ENCODE measurements at places on chromosomes 5 and 9.

DNA sequence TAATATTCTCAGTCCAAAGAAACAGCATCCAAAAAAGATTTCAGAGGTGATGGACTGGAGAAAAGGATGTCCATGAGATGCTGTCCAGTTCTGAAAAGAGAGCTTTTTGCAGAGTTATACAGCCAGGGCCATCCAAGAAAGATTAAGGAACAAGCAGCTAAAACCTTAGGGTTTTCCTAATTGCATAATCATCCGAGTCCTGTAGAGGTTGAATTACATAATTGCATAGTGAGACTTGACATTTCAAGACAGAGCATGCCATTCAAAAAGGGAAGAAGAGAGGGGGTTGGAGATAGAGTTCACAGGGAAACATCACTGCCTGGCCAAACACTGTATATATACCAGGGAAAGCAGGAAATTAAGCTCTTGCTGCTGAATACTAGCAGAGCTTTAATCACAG, 1729.2 kb upstream of the WWC1 start:
- DNase-seq: no peak

GRCh38 chr9:117744856-117745389, 40.7 kb downstream of the TLR4 start:
- no peak for DNase-seq

GRCh38 chr9:33623658-33624586, 99.9 kb downstream of the ANKRD18B start:
- peak; percentile 63 for DNase-seq

DNA sequence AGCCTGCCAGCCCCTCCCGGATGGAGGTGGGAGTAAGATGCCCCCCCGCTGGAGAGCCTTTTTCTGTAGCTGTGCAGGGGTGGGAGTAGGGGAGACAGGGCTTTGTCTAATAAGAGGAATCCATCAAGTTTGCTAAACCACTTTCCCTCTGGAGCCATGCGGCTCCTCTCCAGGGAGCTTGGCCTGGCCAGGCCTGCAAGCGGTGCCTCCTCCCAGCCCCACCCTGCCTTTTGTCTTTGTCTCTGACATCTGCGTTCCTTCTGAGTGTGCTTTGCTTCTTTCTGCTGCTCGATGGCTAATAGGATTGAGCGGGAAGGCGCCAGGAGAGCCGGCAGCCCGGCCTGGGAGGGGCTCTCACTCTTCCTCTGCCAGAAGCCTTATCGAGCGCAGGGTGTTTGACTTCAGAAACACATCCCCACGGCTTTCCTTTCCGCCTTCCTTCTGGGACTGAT, 26.7 kb upstream of the FCN1 start:
- DNase-seq: no peak

GRCh38 chr9:109708451-109708945, 71.5 kb upstream of the PALM2AKAP2 start:
- DNase-seq: no peak

GRCh38 chr5:14932902-14933469, 61.4 kb upstream of the ANKH start:
- DNase-seq: no peak

GRCh38 chr5:1161108-1161832, 40.1 kb upstream of the SLC6A19 start:
- no peak for DNase-seq

DNA sequence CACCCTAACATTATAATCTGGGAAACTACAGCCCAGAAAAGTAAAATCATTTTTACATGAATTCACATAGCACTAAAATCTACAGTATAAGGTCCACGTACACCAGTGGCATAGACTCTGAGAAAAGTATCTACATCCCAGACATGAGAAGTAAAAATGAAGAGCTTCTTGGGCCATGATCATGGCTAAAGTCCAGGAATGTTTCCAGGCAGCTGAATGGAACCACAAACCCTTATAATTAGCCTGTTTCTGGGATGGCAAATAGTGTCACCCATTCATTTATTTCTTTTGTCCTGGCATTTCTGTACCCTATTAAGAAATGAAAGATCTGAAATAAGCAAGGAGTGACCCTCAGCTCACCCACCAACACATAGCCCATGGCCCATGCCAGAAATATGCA, 217.9 kb downstream of the SPOCK1 start:
- no peak for DNase-seq

DNA sequence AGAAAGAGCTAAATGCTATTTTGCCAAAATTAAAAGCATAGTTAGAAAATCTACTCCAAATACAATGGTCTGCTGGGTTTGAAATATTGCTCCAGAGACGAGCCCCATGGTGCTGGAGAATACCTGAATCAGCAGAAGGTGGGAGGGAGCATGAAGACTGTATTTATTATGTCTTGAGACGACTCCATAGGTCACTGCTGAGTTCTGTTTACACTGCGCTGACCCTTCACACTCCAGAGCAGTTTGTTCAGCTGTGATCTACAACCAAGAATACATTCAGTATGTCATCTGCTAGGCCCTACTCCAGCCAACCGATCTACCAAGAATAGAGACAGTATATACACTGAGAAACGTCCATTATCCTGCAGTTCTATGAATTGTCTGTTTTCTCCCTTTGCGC, 150.5 kb downstream of the TLE1 start:
- no peak for DNase-seq

DNA sequence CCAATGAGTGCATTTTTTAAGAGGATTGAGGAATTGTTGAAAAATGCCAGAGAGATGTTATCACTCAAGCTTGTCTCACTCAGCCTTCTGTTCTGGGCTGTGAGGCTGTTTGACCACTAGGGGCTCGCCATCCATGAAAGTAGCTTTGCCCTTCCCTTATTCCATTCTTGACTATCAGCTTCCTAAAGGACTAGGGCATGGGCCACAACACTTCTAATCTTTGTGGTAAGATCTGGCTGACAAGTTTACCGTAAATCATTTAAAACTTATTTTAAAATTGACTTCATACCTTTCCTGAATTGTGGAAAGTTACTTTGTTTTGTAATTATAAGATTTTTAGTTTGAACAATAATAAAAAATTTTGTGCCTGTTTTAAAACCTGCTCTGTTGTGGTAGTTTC, 49.5 kb downstream of the TJP2 start:
- no peak for DNase-seq

- no peak for DNase-seq
Observed at GRCh38 chr9:15697446-15697851, 144.6 kb downstream of the CCDC171 start.

GRCh38 chr9:82149501-82149946, 161.0 kb downstream of the SPATA31D1 start:
- DNase-seq: no peak

DNA sequence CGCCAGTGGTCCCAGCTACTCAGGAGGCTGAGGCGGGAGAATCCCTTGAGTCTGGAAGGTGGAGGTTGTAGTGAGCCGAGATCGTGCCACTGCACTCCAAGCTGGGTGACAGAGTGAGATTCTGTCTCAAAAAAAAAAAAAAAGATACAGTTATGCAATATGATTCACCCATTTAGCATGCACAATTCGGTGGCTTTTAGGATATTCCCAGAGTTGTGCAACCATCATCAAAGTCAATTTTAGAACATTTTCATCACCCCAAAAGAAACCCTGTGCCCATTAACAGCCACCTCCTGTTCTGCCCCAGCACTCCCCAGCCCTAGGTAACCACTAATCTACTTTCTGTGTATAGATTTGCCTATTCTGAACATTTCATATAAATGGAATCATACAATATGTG, 4.3 kb upstream of the DHFR start:
- DNase-seq: no peak

DNA sequence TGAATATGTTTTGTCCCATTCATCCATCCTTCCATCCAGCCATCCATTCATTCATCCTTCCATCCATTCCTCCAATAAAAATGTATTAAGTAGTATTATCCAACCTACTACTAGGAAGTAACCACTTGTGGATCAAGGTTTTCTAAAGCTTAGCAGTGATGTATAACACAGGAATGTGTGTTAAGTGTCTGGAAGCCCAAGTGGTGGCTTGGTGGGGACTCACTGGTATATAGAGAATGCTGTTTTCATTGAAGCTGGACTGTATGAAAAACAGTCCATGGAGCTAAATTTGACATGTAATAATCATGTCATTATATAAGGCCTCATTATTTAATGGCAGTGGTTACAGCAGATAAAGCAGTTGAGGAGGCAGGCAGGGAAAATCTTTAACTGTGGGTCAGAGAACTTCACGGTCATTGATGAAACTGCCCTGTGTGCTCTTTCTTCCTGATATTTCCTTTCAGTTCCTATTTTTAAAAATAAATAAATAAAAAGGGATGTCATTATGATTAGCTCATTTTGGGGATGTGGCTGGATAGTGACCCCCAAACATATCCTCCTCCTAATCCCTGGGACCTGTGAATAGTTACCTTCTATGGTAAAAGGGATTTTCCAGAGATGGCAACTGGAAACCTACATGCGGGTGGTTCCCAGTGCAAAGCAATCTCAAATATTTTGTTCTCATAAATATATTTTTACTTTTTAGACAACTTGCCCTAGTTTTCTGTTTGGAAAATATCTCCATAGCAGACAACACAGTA, 82.3 kb downstream of the DAPK1 start:
- DNase-seq: no peak

DNA sequence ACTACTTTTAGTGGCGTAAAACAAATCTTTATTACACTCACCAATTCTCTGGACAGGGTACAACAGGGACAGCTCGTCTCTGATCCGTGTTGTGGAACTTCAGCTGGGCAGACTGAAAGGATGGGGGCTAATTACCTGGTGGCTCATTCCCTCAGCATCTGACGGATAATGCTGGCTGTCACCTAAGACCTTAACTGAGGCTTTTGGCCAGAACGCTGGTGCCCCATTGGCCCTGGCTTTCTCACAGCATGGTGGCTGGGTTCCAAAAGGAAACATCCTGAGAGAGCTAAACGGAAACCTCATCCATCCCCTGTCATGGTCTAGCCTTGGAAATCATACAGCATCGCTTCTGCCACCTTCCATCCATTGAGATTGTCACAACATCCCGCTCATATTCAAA, 62.9 kb downstream of the RAI14 start:
- no peak for DNase-seq

- DNase-seq: no peak
Observed at GRCh38 chr5:176389135-176390123, 878 bp downstream of the HIGD2A start.

DNA sequence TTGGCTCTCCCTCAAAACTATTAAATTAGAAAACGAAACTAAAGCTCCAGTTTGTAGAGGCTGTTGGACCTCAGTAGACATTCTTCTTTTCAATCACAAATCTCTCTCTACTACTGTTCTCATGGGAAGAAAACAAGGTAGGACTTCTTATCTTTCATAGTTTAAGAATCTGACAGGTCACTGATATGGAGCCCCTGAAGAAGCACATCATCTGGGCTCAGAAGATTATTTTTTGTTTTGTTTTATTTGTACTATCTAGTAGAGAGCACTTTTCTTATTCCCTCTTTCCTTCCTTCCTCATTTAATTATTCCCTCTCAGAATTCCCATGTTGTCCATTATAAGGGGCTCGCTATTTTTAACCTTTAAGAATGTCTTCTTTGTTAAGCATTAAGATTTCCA, 26.3 kb downstream of the STARD4 start:
- DNase-seq: no peak

DNA sequence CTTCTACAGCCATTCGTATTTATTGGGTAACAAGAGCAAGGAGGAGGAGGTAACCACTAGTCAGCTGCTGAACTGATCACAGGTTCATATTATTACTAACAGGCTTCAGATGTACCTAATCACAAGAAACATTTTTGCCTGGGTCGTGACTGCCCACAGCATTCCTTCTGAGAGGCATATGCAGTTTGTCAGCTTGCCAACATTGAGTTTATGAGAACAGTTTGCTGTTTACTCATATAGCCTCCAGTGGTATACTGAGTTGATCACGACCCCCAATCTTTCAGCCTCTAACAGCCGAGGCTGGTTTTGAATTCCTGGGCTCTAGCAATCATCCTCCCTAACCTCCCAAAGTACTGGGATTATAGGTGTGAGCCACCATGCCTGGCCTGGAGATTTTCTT, 693.6 kb downstream of the TLE1 start:
- no peak for DNase-seq

DNA sequence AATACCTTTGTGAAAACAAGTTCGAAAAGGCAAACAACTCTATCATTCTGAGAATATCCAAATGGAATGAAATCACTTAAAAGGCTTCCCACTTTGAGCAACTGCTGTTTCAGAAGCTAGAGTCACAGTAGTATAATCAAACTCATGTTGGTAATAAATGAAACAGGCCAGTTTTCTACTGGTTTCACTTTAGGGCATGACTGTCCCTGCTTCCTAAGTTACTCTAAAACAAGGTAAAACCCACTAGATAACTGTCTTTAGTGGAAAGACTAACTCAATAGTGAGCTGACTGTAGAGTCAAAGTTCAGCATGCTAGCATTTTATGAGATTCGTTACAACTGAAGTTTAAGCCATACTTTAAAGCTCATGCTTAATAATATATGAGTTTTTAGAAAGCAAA, 6.0 kb downstream of the CDC26 start:
- DNase-seq: no peak

DNA sequence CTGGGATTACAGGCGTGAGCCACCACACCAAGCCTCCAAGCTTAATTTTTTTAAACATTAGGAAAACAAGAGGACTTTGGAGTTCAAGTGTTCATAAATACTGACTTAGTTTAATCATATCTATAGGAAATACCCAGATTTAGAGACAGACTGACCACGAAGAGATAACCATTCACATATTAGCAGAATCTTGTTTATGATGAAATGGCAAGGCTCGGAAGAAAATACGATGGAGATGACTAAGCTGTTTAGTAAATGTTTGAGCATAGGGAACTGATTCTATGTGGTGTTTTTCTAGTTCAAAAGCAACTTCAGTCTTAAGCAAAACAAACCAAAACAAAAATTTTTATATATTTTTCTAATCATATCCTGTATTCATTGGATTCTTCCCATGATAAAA, 13.5 kb upstream of the TUSC1 start:
- no peak for DNase-seq

- DNase-seq: no peak
Observed at GRCh38 chr5:111266491-111266890, 42.3 kb downstream of the CAMK4 start.

DNA sequence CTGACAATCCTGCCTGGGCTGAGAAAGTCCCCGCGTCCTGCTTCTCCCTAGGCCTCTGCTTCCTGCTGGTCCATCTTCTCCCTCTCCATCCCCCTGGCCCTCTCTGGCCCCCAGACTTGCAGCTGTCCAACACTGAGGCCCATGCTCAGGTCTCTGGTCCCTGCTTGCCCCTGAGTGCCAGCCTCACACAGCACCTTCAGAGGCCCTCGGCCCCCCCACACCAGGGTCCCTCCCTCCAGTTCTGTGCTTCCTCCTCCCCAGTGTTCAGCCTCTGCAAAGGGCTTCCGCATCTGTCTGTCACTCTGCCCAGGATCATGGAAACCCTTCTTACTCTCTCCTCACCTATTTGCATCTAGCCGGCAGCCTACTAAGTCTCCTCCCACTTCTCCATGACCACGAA, 62.4 kb upstream of the CTSL start:
- no peak for DNase-seq

- DNase-seq: no peak
Observed at GRCh38 chr5:76104027-76104426, 20.8 kb downstream of the SV2C start.

DNA sequence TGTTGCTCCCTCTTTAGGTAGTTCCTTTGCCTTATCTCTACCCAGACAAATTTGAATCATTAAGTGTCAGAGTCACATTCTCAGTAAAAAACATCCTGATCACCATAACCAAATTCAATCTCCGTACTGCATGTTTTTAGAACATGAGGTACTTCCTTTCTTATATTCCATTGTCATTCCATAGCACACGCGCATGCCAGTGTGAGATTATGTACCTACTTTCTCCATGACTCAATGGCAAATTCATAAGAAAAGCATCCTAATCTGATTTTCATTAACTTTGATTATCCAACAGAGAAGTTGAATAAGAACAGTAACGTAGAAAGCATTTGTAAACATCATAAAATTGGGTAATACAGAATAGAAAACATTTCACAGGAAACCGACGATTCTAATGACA, 1118.6 kb upstream of the CDH9 start:
- no peak for DNase-seq

Measured in naive B cell (primary cell).